ENCODE measurements at places on chromosomes 1 and 21.

GRCh38 chr21:41283211-41283818, 33.3 kb upstream of the FAM3B start:
- peak; percentile 79 for DNase-seq

DNA sequence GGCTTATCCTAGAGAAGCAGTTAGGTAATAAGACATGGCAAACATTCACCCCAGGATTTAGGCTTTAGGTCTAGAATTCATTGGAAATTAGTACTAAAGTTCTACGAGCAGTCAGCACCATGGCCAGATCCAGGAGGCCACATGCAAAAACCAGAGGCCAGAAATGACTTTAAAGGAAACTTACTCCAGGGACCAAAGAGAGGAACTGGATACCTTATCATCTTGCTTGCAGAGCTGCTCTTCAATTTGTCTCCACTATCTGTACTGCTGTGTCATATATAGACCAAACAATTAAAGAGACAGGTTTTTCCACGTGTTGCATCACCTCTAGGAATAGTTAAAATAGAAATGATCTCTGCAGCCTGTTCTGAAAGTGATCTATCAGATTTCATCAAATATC, 127.8 kb downstream of the LMX1A start:
- DNase-seq: no peak

GRCh38 chr1:207309745-207310273, 11.7 kb upstream of the CD55 start:
- peak; percentile 72 for DNase-seq

DNA sequence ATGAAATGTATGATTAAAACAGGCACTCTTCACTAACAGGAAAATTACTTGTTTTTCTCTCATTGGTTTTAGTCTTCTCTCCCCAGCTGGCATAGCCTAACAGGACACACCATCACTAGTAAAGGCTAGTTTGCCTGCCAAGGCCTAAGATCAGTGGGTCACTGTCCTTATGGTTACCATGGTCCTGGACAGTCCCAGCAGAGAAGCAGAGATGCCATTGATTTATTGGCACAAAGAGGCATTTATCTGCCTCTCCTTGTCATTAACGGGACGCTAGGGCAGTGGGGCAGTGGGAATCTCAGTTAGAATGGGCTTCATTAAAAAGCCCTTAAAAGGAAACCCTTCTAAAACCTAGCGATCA, 13.9 kb downstream of the CD247 start:
- DNase-seq: no peak

GRCh38 chr21:45607021-45607908, 36.3 kb upstream of the PCBP3 start:
- no peak for DNase-seq

DNA sequence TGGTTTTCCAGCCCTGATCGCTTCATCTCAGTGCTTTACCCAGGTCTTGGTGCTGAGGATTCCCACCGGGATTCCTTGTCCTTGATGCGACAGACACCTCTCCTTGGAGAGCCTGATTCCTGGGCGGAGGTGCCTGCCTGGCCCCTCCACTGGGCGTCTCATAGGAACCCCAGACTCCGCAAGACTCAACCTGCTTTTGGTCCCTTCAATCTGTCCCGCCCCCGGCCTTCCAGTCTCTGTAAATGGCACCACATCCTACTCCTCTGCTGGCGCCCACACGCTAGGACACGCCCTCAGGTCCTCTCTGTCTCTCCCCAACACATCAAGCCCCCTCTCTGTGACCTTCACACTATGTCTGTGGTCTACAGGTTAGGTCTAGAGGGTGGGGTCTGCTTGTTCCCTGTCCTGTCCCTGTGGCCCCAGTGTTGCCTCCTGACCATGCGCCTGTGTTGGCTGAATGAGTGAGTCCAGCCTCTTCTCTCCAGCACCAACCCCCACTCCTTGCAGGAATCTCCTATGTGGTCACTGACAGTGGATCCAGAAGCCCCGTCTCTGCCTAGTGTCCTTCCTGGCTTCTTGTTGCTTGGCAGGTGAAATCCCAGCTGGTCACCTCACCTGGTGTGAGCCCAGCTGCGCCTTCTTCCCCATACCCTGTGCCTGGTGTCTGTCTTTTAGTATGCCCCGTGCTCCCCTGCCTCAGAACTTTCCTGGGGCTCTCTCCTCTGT, 119.7 kb upstream of the C1orf174 start:
- DNase-seq: no peak

DNA sequence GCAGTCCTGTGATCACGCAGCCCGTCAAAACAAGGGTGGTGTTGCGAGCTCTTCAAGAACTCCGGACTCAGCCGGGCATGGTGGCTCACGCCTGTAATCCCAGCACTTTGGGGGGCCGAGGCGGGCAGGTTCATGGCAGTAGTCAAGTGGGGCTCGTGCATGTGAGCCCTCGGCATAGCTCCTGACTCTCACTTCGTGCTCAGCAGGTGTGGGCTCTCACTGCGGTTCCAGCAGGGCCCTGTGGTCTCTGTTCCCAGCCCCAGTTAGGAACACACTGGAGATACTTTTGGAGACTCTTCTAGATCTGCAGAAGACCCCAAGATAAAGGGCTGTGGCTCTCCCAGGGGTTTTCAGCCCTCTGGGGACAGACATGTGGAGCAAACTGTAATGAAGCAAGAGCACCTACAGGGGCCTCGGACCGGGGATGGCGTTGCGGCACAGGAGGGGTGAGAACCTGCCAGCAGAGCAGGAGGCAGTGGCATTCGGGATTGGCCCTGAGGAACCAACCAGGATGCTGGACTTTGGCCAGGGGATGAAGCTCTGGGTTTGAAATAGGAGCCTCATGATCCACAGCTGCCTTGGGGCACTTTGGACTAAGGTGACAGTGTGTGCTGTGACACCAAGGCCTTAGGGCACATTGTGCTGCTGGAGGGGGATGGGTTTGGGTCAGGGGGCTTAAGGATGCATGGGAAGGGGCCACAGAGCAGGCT, 443.2 kb downstream of the CAMTA1 start:
- no peak for DNase-seq

GRCh38 chr1:155188268-155188667, 14.6 kb downstream of the TRIM46 start:
- no peak for DNase-seq

- DNase-seq: no peak
Observed at GRCh38 chr1:116945996-116946395, 36.3 kb downstream of the PTGFRN start.

DNA sequence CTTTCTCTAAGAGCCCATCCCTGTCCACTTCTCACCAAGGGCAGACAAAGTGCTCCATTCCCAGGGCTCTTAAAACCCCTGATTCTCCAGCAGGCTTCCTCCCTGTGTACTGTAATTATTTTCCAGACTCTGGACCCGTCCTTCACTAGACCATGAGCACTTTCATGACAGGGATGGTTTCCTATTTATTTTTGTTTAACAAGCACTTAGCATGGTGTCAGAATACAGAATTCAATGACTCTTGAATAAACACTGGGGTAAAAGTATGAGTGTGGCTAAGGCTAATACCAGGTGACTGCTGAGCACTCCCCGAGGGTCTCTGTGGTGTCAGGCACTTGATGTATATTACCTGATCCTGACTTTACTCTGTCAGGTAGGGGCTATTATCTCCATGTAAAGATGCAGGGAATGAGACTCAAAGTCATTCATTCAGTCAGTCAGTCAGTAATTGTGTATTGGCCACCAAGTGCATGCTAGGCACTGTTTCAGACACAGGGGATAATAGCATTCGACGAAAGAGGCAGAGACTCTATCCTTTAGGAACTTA, 47.2 kb downstream of the C1orf21 start:
- no peak for DNase-seq

- DNase-seq: peak; percentile 36
Observed at GRCh38 chr1:60759291-60759690, 323.1 kb upstream of the NFIA start.

DNA sequence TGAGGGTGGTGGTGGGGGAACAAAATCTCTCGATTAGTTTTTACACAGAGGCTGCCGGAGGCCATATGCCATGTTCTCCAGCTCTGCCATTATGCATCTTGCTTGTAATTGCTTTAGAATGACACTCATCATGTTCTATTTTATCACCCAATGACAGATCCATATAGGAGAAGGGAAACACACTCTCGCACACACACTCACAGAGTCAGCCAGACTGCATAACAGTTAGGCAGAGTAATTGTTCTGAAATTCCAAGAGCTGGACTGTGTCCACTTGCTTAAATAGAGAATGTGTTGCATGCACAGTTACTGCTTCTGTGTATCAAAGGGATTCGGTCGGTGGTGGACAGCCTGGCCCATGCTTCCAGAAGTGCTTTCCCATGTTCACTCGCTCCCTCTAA, 30.6 kb downstream of the KCND3 start:
- DNase-seq: no peak

- no peak for DNase-seq
Observed at GRCh38 chr1:173049322-173049633, 1.5 kb downstream of the TNFSF18 start.

- no peak for DNase-seq
Observed at GRCh38 chr1:155125946-155126555, 1.6 kb upstream of the EFNA1 start.

DNA sequence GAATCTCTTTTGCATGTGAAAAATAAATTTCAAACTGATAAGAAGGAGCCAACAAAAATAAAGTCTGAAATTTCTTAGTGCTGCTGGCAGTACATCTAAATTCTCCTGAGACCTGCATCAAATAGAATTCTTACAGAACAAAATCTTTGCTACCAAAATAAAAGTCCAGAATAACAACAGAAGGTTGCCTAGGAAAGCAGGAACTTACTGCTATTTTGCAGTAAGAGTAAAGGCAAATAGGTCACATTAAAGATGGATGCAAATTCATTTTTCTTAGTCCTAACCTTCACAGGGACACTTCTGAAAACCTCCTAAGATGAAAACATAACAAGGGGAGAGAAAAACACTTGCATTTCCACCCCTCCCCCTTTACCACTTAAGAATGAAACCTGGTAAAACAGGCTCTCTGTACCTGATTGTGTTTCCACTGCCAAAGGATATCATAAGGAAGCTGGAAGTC, 59.0 kb downstream of the RUSC1 start:
- no peak for DNase-seq

GRCh38 chr1:117638759-117639158, 32.9 kb downstream of the TENT5C start:
- no peak for DNase-seq

GRCh38 chr1:2542246-2542915, 12.3 kb upstream of the HES5 start:
- no peak for DNase-seq

GRCh38 chr1:7553042-7553690, 217.9 kb upstream of the VAMP3 start:
- no peak for DNase-seq

- no peak for DNase-seq
Observed at GRCh38 chr21:23949493-23949892, 1657.8 kb downstream of the MRPL39 start.

- DNase-seq: peak; percentile 93
Observed at GRCh38 chr1:93672069-93672468, 9.6 kb downstream of the BCAR3 start.

GRCh38 chr1:3368711-3369445, 85.6 kb upstream of the ARHGEF16 start:
- no peak for DNase-seq

DNA sequence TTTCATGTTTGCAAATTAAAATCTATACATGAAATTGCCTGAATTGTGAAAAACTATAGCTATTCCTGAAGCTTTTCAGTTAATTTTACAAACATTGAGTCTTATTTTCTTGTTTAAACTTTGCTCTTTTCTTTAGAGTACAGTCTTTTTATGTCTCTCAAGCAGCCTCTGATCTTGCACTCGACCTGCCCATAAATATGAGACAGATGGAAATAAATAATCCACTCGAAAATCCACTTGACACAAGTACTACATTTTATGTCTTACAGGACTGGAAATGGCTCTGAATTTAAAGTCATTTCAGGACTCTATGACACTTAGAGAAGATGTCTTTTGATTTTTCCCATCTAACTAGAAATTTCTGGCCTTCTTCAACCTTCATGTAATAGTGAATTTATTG, 283.8 kb downstream of the USP25 start:
- DNase-seq: no peak

- DNase-seq: no peak
Observed at GRCh38 chr1:87787551-87787950, 458.9 kb downstream of the LMO4 start.

- no peak for DNase-seq
Observed at GRCh38 chr1:6658359-6659060, 33.8 kb downstream of the THAP3 start.

DNA sequence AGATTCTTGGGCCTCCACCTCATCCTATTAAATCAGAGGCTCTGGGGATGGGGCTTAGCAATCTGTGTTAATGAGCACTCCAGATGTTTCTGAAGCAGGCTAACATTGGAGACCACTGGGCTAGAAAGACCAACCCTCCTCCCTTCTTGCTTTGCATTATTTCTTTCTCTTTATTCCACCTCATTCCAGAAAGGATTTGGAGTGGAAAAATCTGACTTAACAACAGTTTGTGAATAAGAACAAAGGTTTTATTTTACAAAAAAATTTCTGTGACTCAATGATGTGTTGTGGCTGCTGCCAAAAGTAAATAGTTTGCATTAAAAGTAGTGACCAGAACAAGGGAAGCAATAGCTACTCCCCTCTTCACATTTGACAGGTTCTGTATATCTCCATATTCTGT, 79.4 kb downstream of the TGFB2 start:
- no peak for DNase-seq

- peak; percentile 80 for DNase-seq
Observed at GRCh38 chr1:23577056-23578004, 18.0 kb upstream of the ID3 start.

DNA sequence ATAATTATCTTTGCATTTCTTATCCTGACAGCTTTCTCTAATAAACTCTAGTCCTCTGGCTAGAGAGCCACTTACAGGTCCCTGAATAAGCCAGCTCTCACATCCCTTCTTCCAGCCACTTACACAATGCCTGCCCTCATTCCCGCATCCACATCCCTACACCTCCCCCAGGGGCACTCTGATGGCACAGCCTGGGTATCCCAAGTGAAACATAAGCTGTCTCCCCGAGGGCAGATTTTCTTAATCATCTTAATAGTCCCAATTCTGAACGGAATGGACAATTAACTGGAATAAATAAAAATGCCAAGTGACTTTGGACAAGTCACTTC, 4.9 kb downstream of the RHOC start:
- no peak for DNase-seq

DNA sequence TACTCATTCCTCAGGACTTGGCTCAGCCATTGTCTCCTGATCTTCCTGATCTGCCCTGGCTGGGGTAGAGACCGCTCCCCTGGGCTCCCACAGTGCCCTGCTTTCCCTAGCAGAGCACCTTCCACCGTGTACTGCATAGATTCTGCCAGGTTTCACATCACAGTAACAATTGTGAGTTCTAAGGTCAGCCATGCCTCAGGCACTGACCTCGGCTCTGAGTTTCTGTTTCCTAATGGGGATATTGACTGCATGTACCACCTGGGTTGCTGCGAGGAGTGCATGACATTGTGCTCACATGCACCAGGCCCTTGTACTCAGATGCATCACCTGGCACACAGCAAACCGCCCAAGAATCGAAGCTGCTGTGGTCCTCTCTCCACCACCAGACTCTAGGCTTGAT, 46.0 kb downstream of the HSPG2 start:
- DNase-seq: no peak

GRCh38 chr1:161722406-161722805, 1.1 kb downstream of the FCRLB start:
- DNase-seq: no peak

- DNase-seq: no peak
Observed at GRCh38 chr1:89702520-89703045, 69.7 kb downstream of the LRRC8C start.

- no peak for DNase-seq
Observed at GRCh38 chr1:229470406-229471043, 36.6 kb upstream of the ACTA1 start.

All from inflammatory macrophage (primary cell).